ENCODE measurements at places on chromosomes 7 and 10.

- DNase-seq: no peak
Measured at GRCh38 chr10:29648114-29648982, 13.6 kb upstream of the SVIL start.

DNA sequence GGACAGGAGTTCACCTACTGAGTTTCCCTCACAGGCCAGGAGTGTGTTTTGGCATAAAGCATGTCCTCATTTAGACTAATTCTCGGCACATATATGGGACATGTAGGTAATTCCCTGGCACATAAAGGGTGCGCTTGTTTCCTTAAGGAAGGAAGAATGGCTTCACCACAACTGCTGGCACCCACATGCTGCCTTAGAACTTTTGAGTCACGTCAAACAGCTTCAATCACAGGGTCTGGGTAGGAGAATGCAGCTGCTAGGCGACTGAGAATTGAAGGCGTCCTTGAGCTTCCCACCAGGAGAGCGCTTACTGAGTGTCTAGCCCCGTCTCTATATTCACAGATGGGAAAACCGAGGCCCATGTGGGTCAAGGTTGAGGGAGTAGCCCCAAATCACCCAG, 146.1 kb downstream of the CHN2 start:
- DNase-seq: no peak

GRCh38 chr7:77649716-77650349, 46.4 kb upstream of the RSBN1L start:
- DNase-seq: no peak

DNA sequence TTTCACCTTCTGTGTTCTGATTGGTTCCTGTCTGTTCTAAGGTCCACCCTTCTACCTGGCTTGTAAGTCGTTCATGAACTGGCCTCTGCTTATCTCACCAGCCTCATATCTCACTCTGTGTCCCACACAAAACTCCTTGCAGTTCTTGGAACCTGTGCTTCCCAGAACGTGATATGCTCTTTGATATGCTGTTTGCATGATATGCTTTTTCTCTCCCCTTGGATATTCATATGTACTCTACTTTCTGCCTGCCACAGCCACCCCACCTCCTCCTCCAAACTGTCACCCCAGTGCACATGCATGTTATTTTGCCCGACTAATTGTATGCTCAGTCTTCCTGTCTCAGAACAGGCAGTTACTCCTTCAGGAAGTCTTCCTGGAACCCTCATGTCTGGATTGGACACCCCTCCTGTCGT, 1.9 kb upstream of the ITPRIP start:
- DNase-seq: no peak

DNA sequence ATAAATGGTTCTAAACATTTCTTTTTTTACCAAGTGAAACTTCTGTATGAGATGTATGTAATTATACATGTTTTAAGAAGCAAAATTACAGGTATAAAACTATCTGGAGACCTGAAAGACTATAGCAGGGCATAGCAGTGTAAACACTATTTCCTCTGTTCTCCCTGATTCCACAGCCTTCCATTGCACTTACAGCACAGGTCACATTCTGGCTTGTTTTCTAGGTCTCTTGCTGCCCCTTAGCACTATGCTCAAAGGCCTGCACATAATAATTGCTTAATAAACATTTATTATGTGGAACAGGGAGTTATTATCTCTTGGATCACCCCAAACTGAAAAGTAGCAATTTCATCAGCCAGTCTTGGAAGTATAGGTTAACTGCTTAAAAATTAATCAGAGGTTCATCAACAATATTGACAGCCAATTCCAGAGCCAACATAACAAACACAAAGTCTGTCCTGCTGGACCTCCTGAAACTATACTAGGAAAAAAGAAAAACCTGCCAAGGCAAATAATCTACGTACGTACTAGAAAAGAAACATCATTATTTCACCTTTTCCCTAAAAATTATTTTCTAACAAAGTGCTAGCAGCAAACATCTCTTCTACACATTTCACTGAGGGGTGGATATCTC, 43.2 kb downstream of the PANK1 start:
- no peak for DNase-seq

- no peak for DNase-seq
Measured at GRCh38 chr10:71005337-71006305, 117.3 kb upstream of the PCBD1 start.

- no peak for DNase-seq
Measured at GRCh38 chr7:28996836-28997235, 38.7 kb upstream of the TRIL start.

- no peak for DNase-seq
Measured at GRCh38 chr10:42989481-42989921, 87.4 kb upstream of the RET start.

DNA sequence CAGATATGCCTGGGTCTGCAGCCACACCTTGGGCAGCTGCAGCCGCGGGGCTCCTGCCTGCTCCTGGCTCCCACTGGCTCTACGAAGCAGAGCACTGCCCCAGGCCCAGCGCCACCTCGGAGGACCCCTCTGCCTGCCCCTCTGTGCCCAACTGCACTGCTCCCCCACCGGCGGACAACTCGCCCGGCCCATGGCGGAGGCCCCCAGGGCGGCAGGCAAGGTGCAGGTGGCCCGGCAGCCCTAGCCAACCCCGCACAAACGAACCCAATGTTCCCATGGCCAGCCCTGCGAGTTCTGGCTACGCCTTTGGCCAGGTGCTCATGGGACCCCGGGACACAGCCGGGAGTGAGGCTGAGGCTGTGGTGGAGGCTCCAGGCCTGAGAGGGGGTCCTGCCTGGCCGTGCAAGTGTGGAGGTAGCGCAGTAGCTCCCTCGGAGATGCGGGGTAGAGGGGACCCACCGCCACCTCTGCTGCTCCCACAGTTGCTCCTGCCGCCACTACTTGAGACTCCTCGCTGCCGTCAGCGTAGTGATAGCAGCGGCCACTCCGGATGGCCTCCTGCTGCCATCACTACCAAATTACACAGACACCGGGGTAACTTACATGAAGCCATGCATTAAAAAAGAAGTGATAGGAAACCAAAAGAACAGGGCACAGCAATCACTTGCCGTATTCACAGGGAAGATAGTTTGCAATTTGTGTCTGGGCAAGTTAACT, 97.3 kb upstream of the SP4 start:
- DNase-seq: no peak

- DNase-seq: no peak
Measured at GRCh38 chr10:51896849-51897248, 197.5 kb upstream of the CSTF2T start.

DNA sequence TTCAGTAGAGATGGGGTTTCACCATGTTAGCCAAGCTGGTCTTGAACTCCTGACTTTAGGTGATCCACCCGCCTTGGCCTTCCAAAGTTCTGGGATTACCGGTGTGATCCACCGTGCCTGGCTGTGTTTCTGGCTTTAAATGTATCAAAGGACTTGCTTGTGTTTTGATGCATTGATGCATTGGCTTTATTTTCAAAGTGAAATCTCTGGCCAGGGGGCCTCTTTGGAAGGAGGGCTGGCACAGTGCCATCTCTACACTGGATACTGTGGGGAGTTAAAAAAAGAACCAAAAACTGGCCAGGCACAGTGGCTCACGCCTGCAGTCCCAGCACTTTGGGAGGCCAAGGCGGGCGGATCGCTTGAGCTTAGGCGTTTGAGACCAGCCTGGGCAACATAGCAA, 16.0 kb downstream of the MNX1 start:
- DNase-seq: no peak

GRCh38 chr7:116553168-116553964, 28.5 kb downstream of the CAV1 start:
- no peak for DNase-seq

- no peak for DNase-seq
Measured at GRCh38 chr7:67301667-67302066, 305.0 kb downstream of the TYW1 start.

GRCh38 chr10:8586504-8586903, 532.0 kb downstream of the GATA3 start:
- peak; percentile 21 for DNase-seq

Measured in stimulated activated CD4-positive, alpha-beta T cell treated with anti-CD3 and anti-CD28 coated beads, Interleukin-12 subunit alpha, Interleukin-12 subunit beta, amount 100 ng/mL, for 48 hours (primary cell).